ENCODE measurements at places on chromosomes 12 and 14. TPM values are rescaled to one million over a fixed set of nuclear protein-coding genes. Genes with fewer than 3 reads are reported as not detected.

DNA sequence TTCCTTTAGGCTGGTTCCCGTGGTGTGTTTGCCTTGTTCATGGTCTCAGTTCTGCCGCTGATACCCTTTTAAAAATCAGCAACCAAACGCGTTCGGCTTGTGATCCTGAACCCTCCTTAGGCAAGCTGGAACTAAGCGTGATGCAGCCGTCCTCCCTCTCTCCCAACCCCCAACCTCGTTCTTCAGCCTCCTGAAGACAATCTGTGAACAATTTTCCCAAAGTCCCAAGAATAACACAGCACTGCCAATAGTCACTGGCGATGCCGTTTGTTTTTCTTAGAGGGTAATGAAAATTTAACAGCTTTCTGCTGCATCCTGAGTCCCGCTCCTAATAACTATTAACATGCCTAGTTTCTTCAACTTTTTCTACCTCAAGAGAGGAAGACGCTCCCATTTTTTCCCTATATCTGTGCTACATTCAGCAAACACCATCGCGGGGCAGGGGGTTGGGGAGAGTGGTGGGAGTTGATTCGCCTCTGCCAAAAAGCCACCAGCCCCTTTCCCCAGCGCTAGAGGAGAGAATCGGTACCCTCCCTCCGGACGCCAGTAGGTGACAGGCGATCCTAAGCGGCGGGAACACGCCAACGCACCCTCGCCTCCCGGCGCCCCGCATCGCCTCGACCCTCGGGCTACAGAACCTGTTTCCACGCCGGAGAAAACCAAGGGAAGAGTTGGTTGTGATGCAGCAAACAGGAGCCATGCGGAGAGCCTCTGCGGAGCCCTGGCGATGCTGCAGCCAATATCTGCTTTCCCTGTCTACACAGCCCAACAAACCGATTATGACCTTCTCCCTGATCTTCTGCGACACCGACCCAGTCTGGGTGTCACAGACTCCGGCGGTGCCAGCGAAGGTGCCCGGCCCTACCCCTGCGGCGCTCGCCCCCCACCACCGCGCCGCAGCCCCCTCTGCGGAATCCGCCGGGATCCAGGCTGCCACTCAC lies 752 bp downstream of the PRICKLE1 start:
- DNase-seq: peak; percentile 41

GRCh38 chr12:50574601-50575348 lies 70.0 kb downstream of the DIP2B start:
- no peak for DNase-seq

GRCh38 chr14:31161274-31161673 lies 46.3 kb downstream of the HECTD1 start:
- no peak for DNase-seq

DNA sequence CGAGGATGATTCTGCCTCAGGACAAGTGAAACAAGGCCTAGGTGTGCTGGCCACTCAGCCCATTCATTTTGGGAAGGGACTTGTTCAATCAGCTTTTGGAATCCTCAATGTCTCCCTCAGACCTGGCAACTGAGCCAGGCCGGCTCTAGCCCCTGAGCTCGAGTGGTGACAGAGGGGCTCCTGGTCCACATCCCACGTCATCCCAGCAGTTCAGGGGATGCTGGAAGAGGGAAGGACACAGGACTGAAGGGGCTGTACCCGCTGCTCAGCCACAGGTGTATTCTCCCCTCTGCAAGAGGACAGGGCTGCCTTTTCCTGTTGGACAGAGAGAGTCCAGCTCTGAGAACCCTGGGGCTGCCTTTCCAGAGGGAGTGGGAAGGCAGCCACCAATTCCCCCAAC lies 244.6 kb upstream of the SFSWAP start:
- no peak for DNase-seq

GRCh38 chr12:109432842-109433304 lies 44.2 kb downstream of the KCTD10 start:
- peak; percentile 56 for DNase-seq

DNA sequence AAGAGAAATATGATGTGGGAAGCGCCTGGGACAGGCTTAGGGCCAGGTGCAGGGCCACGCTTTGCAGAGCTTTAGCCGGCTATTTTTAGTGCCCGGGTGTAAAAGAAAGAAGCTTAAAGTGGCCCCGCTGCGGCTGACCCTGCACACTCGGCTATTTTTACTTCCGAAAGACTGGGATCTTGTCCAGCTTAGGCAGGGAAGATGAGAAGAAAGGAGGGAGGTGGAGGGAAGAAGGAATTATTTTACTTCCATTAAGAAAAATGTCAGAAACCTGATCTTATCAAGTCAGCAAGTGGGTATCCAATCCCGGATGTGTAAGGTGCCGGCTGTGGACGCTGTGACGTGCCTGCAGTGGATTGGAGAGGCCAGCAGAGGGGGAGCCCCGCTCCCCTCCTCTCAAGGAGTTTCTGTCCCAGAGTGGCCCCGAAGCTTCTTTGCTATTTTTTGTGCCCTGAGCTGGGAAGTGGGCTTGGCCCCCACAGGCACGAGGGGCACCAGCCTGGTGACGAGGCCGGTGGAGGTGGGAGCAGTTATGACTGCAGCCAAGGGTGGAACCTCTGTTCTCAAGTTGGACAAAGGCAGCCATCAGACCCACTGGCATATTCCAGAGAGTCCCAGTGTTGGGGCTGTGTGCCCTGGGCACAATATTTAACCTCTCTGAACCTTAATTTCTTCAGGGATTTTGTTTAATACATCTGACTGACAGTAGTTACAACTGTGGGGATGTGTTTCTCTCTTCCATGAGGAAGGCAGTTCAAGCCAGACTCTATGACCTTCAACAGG lies 97.7 kb downstream of the ESRRB start:
- DNase-seq: no peak

DNA sequence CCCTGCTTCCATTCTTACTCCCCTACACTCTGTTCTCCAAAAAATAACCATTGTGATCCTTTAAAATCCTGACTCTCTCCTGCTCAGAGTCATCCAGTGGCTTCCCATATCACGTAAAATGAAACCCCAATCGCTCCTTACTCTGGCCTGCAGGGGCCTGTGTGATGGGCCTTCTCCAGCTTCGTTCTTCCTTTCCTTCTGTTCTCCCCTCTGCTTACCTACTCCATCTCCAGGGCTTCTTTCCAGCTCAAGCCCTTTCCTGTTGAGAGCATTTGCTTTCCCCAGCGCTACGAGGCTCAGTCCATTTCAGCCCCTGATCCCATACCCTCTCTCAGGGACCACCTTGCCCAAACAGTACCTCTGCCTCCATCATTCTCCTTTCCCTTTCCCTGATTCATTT lies 144.4 kb upstream of the ARHGAP5 start:
- no peak for DNase-seq

- DNase-seq: no peak
These were observed 25.0 kb upstream of the HSPB8 start for GRCh38 chr12:119153477-119154434.

- no peak for DNase-seq
These were observed 32.0 kb upstream of the SPPL3 start for GRCh38 chr12:120936197-120936596.

CELA1 gene
- polyA plus RNA-seq: not detected

NEMP1 gene
- polyA plus RNA-seq: 12.0 TPM
